Pulmonary artery endothelial cell (primary cell): ENCODE measurements at places on chromosomes 3 and 15. TPM values are rescaled to one million over a fixed set of nuclear protein-coding genes. Genes with fewer than 3 reads are reported as not detected.

The GNAT1 gene
- total RNA-seq: under 0.01 TPM in 1 of 2 replicates, not detected in the other

The KCNMB3 gene
- 0.46 and 1.4 TPM in 2 replicates for total RNA-seq

The MITF gene
- total RNA-seq: 1.3 and 3.3 TPM in 2 replicates

The MAP2K5 gene
- total RNA-seq: 4.1 and 4.4 TPM in 2 replicates

The CTXN2 gene
- total RNA-seq: under 0.01 TPM in 1 of 2 replicates, not detected in the other

The PGBD4 gene
- total RNA-seq: 1.1 and 1.7 TPM in 2 replicates

The DYNC1LI1 gene
- total RNA-seq: 45.9 and 54.9 TPM in 2 replicates

The CLDN16 gene
- 0.04 TPM in 1 of 2 replicates, not detected in the other for total RNA-seq

The ARPIN gene
- total RNA-seq: 12.5 and 13.0 TPM in 2 replicates

The FES gene
- total RNA-seq: 60.5 and 76.2 TPM in 2 replicates

The CHCHD4 gene
- 17.9 and 20.4 TPM in 2 replicates for total RNA-seq

The MEGF11 gene
- total RNA-seq: under 0.01 TPM in 1 of 2 replicates, not detected in the other

The TIGIT gene
- not detected in 2 replicates for total RNA-seq

The RAB8B gene
- total RNA-seq: 72.0 and 106 TPM in 2 replicates

The PLA1A gene
- 0.28 and 0.92 TPM in 2 replicates for total RNA-seq

The SPTBN5 gene
- total RNA-seq: 3.6 and 12.0 TPM in 2 replicates

The PLSCR5 gene
- not detected in 2 replicates for total RNA-seq

The CPLX3 gene
- not detected in 2 replicates for total RNA-seq
